ENCODE measurements at places on chromosomes 2 and 18. TPM values are rescaled to one million over a fixed set of nuclear protein-coding genes. Genes with fewer than 3 reads are reported as not detected.

GRCh38 chr2:112646791-112647689, 1.3 kb downstream of the SLC20A1 start:
- H3K4me1 ChIP-seq, result peaks cover 45% of the 10 kb centered on the region
- H3K36me3 ChIP-seq, result peaks cover 28% of the 10 kb centered on the region
- no peaks in the 10 kb centered on the region for H3K27me3 ChIP-seq
- H3K27ac ChIP-seq, result peak overlapping the region; percentile 86
- DNase-seq, result no peak

- H3K27me3 ChIP-seq, result no peaks in the 10 kb centered on the region
- no peak for DNase-seq
- no peaks in the 10 kb centered on the region for H3K36me3 ChIP-seq
- H3K4me1 ChIP-seq, result peaks cover 75% of the 10 kb centered on the region
- no peak overlapping the region for H3K4me3 ChIP-seq
Observed at GRCh38 chr2:73984922-73985307, 205 bp downstream of the TET3 start.

GRCh38 chr2:151999053-151999452, 99.8 kb downstream of the CACNB4 start:
- no peak overlapping the region for H3K4me3 ChIP-seq
- H3K27me3 ChIP-seq, result no peaks in the 10 kb centered on the region
- DNase-seq, result peak; percentile 9
- H3K4me1 ChIP-seq, result no peaks in the 10 kb centered on the region

DNA sequence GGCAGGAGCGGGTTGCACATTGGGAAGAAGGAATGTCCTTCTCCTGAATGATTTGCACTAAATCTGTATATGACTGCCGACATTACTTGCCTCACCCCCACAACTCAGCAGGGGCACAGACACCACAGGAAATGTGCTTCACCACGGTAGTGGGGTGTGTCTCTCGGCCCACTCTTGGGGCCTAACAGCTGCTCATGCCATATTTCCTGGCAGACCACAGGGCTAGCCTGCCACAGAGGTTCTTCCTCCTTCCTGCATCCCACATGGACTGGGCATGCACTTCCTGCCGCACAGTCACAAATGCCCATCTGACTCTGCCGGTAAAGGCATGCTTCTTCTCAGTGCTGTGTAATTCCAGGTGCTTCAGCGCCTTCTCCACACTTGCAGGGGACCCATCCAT, 10.3 kb upstream of the PAPOLG start:
- DNase-seq, result no peak
- peaks cover 4% of the 10 kb centered on the region for H3K27me3 ChIP-seq
- H3K4me1 ChIP-seq, result peaks cover 10% of the 10 kb centered on the region
- no peaks in the 10 kb centered on the region for H3K36me3 ChIP-seq
- H3K27ac ChIP-seq, result no peak overlapping the region
- H3K4me3 ChIP-seq, result peak overlapping the region; percentile 26

Gene CD8A
- not detected for total RNA-seq
